H4 (cell line): ENCODE measurements at places on chromosomes 3 and 15.
A peak's percentile ranks its signal among the peaks of the same experiment; 100 is the strongest.

DNA sequence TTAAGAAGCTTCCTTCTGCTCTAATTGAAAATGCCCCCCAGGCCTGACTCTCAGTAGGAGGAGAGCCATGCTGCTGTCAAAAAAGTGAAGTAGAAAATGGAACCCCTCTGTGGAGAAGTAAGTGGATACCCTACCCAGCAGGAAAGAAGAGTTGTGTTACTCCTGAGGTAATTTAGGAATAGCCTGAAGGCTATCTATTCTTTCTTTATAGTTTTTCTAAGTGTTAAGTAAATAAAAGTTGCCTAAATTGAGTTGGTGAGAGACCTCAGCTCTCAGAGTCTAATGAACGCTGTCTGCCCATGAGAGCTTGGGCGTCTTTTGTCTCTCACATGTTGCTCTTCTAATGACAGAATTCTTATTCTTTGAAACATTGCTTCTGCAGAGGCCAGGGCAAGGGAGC, 116.2 kb downstream of the NSUN3 start:
- DNase-seq: no peak

DNA sequence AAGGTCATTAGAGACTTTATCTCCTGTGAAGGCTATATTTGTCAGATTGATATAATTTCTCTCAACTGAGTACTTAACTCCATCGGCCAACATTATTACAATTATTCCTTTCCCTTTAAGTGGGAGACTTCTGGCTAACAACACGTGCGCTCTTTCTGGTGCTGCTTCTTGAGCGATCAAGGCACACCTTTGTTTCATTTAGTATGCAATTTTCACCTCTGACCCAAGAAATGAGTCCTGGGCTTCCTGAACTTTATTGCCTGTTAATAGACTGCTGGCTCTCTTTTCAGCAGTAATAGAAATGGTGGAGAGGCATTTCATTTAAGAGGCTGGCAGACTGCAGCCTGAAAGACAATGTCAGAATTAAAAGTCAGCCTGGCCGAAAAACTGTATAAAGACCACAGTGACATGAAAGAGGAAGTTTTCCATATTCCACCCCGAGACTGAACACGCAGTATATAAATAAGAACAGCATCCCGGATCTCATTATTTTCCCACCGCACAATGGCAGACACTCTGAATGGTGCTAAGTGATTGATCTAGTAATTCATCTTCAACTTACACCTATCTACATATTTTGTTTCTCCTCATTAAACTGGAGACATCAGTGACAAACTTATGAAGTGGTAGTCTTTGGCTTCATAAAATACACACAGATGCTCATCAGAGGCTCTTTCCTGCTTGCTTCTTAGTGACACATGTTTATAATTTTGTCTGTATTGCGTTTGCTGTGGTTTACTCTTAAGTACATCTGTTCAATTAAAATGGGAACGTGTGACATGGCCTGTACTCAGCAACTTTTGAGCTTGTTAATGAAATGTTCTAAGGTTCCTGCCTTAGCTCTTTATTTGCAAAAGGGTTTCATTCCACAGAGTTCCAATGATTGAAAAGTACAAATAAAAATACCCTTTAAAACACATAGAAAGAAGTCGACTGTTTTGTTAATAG, 299.9 kb downstream of the MECOM start:
- DNase-seq: no peak

GRCh38 chr3:162701211-162701610, 1204.6 kb downstream of the OTOL1 start:
- no peak for DNase-seq

- no peak for DNase-seq
Measured at GRCh38 chr3:124229420-124229819, 237.5 kb upstream of the ROPN1 start.

DNA sequence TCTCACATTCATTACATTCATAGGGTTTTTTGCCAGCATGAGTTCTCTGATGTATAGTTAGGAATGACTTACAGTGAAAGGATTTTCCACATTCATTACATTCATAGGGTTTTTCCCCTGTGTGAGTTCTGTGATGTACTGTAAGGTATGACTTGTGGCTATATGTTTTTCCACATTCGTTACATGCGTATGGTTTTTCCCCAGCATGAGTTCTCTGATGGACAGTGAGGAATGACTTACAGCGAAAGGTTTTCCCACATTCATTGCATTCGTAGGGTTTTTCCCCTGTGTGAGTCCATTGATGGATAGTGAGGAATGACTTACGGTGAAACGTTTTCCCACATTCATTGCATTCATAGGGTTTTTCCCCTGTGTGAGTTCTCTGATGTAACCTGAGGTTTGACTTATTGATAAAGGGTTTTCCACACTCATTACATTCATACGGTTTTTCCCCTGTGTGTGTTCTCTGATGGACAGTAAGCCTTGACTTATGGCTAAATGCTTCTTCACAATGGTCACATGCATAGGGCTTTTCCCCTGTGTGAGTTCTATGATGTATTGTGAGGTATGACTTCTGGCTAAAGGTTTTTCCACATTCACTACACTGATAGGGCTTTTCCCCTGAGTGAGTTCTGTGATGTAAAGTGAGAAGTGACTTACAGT, 47.4 kb downstream of the ZNF717 start:
- no peak for DNase-seq

DNA sequence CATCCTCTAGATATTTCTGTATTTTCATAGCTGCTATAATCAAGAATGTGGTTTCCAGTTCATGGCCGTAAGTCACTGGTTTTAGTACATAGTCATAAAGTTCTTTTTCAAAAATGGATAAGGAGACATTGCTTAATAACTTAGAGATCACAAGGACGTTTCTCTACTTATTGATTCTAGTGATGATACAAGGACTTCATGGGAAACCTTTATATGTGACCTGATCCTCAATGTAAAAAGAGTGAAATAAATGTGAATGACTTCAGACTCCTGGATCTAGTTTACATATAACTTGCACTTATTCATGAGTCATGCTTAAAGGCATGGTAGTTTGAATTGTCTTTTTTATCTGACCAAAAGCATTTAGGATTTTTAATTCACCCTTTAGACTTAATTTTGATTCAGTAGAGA, 35.2 kb downstream of the TSC22D2 start:
- no peak for DNase-seq

GRCh38 chr3:141191097-141191749, 40.4 kb upstream of the PXYLP1 start:
- DNase-seq: no peak

DNA sequence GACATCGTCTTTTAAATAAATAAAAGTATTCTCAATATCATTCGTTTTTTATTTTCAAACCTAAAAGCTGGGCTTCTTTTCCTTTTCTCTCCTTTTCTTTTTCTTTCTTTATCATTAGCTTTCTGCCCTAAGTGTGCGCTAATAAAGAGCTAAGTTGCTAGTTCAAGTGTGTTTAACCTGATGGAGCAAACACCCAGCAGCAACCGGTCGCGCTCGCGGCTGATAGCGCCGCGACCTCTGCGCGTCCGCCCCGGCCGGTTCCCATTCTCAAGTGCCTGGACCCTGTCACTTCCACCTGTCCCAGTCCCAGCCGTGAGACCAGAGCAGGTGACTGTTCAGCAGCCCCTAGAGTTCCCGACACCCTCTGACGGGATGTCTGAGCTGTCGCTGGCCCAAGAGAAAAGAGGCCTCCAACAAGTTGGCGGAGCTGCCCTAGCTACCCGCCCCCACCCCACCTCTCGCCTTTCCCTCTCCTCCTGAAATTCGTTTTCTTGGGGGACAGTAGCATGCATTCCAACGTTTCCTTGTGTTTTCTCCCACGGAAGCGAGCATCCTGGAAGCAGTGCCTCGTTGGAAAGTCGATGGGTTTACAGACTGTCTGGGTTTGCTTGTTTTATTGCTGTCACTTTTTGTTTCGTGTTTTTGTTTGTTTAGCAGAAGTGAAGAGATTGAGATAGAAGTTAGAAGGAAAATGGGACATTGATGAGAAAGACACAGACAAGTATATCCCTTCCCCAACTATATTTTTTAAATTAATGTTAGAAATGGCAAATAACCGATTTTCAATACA, 3.1 kb upstream of the MECOM start:
- no peak for DNase-seq

GRCh38 chr3:117793622-117794265, 1084.2 kb downstream of the TUSC7 start:
- DNase-seq: no peak

GRCh38 chr3:65516998-65517397, 521.7 kb downstream of the MAGI1 start:
- DNase-seq: no peak

GRCh38 chr3:122310361-122310760, 14.7 kb upstream of the CSTA start:
- no peak for DNase-seq

DNA sequence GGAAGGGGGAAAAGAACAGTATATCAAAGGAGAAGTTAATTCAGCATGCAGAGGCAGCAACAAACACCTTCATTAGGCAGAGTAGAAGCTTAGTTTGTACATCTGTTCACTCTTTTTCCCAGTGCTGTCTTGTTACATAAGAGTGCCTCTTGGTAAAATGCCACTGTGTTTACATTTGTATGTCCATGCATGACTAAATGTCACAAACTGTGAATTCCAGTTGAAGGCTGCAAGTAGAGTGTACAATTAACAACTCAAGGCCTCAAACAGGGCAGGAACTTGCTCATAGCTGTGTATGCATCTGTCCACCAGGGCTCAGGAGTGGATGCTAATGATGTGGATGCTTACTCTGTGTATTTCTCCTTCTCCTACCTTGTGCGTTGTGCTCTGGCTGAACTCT, 214.2 kb upstream of the TPM1 start:
- peak; percentile 25 for DNase-seq

DNA sequence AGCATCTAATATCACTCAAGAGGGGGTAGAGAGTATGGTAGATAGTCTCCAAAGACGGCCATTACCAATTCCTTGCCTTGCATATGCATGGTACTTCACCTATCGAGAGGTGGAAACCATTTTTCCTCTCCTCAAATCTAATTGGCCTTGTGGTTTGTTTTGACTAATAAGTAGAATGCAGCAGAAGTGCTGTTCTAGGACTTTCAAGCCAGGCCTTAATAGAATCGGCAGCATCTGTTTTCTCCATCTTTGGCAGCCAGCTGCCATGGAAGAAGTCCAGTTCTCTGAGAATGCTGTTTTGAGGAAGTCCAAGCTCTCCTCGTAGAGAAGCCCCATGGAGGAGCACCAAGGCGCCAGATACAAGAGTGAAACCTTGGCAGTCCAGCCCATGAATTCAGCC, 59.1 kb upstream of the RASGRP1 start:
- no peak for DNase-seq

- no peak for DNase-seq
Measured at GRCh38 chr3:10845839-10846656, 30.0 kb downstream of the SLC6A11 start.

GRCh38 chr15:41544650-41545015, 576 bp upstream of the RPAP1 start:
- DNase-seq: peak; percentile 48

- no peak for DNase-seq
Measured at GRCh38 chr3:17852217-17852616, 109.8 kb upstream of the TBC1D5 start.

- no peak for DNase-seq
Measured at GRCh38 chr3:25587094-25587493, 77.6 kb downstream of the TOP2B start.

DNA sequence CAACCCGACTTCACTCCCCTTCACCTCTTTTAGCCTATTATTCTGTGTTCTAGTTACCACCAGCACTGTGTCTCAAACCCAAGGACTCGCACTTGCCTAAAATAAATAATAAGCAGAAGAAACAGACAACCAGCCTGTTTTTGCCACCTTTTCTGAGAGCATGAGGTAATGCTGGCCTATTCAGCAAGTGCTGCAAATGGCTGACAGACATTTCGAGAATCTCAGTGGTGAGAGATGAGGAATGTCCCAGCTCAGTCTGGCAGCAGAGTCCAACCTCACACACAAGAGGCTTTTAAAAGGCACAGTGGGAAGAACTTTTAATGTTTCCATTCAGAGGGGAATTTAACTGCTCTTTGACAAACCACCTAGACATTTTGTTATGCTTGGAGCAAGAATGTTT, 143.3 kb upstream of the GMNC start:
- no peak for DNase-seq

GRCh38 chr3:193857996-193858395, 265.0 kb downstream of the OPA1 start:
- DNase-seq: peak; percentile 98

DNA sequence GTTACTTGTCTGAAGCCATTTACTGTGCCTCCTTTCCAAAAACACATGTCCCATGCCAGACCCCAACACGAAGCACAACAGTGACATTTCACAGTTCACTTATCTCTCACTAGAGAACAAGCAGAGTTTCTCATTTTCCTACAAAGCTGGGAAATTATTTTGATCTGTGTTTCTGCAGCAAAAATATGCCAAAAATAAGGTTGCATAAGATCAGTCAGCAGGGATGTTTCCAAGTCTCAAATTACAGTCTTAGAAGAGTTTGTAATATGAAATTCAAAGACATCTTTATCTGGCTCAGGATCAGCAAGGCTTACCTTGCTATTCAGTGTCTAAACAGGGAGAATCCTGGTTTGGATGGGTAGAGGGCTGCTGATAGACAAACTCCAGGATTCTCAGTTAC, 75.5 kb downstream of the GJD2 start:
- DNase-seq: no peak

DNA sequence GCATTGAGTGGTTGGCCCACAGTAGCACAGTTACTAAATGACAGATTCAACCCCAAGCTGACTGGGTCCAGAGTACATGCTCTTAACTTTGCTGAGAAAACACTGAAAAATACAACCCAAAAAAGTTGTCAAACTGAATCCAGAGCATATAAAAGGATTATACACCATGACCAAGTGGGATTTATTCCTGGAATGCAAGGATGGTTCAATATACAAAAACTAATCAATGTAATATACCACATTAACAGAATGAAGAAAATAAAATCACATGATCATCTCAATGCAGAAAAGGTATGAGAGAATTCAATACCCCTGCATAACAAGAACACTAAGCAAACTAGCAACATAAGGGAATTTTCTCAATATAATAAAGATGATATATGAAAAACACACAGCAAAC, 98.5 kb downstream of the STAG1 start:
- DNase-seq: no peak

- DNase-seq: peak; percentile 55
Measured at GRCh38 chr3:143307613-143308183, 188.1 kb downstream of the CHST2 start.

DNA sequence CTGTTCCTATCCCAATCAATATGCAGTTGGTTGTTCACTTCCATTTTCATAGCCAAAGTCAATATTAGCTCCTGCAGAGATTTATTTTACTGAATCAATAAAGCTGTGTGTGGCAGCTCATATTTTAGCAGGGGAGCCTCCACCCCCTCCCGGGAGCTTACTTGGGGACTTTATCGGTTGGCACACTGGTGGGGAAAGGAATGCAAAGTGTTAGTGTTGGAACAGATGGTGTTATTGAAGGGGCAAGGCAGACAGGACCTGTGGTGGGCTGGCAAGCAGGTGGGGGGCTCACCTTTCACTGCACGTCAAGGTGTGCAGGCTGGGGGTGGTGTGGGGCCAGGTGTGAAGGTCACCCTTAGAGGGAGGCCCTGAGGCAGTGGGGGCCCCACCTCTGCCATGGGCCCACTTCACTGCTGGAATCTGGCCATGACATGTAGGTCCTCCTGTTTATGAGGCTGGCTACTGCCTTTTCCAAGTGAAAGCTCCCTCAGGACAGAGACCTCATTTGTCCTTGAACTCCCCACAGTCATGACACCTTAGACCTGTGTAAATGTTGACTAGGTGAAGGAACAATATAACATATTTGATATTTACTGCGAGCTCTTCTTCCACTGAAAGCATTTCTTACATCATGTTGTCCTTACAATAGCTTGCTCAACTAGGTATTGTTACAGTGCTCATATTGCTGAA, 44.0 kb upstream of the SEC22A start:
- no peak for DNase-seq
